ENCODE measurements at places on chromosomes 5 and 9.

GRCh38 chr9:127538849-127539258 lies 73.2 kb upstream of the STXBP1 start:
- no peak for DNase-seq

GRCh38 chr9:20044686-20045085 lies 255.8 kb upstream of the SLC24A2 start:
- DNase-seq: no peak

DNA sequence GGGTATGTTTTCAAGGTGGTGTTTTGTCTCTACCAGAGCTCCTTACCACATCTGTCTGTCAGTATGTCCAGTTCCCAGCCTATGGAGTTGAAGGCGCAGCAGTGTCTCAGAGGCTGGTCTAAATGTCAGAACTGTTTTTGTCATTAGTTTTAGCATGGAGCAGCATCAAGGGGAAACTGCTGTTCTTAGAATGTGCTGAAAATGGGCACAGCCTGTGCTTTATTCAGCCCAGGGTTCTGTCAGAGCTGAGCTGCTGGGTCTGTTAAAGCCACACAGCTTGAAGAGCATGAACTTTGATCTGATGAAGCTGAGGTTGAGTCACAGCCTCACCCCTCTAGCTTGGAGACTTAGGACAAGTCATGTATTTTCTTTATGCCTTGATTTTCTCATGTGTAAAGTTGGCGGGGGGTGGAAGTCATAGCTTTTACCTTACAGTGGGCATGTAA lies 71.9 kb downstream of the RALGPS1 start:
- DNase-seq: peak; percentile 46

DNA sequence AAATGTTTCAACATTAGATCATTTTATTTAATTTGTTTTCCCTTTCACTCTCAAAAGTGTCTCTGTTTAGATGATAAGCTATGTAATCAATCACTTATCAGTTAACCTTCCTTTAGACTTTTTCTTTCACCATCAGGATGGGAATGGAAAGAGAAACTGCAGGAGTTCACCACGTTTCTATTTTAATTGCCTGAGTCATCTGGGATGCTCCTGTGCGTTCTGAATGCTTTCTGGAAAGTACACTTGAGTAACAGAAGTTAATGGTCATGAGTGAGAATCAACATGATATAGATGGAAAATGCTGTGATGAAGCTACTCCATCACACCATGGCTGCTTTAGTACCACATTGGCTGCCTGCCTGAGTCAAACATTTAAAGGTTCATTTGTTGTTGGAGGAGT lies 783.3 kb upstream of the CDH9 start:
- DNase-seq: no peak

DNA sequence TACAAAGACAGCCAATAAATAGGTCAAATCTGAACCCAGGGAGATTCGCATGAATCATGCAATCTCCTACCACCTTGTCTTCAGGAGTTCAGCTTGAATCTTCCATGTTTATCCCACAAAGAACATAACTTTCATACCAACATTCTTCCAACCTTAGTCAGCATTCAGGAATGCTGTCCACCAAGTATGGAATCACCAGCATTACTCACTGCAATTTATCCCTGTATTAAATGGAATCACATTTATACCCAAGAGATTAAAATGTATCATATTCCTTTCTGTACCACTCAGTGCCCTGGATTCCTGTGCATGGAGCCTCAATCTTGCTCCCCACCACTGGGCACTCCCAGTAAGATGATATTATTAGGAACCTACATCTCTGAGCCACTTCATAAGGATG lies 162.6 kb downstream of the GLIS3 start:
- no peak for DNase-seq

DNA sequence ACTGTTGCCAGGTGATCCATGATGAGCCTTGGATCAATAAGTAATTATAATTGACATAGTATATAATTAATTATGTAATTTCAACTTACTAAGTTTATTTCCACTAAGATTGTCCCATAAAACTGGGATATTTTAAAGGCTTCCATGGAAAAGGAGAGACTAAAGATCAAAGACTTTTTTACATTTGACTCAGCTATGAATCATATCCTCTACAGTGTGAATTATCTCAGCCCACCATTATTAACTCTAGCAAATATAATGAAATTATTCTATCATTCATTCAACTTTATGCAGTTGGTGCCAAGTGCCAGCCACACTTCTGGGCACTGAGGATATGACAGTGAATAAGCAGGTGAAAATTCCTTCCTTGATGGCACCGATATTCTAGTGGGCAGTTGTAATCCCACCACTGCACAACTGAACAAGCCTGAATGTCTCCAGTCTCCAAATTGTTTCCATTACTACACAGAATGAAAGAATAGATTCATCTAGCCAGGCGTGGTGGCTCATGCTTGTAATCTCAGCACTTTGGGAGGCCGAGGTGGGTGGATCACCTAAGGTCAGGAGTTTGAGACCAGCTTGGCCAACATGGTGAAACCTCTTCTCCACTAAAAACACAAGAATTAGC lies 21.9 kb upstream of the TXN start:
- no peak for DNase-seq

GRCh38 chr5:125409234-125409860 lies 662.9 kb upstream of the ZNF608 start:
- peak; percentile 20 for DNase-seq

DNA sequence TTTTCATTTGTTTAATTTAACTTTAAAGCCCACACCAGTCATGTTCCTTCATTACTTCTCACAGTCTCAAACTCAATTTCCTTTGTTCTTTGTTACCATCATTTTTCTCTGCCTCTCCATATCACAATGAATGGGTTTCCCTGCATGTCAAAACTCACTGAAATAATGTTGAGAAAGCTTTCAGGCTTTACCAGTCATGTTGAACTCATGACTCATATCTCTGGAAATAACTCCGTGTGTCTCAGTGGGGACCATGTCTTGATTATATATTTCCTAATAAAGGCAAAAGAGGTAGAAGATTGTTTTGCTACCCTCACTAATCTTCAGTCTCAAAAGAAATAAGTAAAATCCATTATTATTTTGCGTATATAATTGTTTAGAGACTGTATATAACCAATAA lies 231.2 kb downstream of the CHSY3 start:
- DNase-seq: no peak

DNA sequence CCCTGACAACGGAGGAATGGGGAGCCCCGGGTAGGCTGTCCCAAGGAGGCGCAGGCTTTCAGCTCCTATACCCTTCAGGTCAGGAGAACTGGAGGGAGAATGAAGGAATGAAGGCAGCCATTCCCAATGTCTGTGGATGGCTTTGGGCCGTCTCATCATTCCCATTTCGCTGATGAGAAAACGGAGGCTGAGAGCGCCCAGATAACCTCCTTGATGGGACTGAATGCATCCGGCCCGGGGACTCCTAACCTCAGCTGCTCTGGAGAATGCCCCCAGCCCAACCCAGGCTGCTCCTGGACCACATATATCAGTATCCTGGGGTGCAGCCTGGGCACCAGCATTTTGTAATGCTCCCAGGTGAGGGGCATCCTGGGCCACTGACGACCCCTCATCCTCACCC lies 52.6 kb upstream of the RNU6ATAC start:
- no peak for DNase-seq

DNA sequence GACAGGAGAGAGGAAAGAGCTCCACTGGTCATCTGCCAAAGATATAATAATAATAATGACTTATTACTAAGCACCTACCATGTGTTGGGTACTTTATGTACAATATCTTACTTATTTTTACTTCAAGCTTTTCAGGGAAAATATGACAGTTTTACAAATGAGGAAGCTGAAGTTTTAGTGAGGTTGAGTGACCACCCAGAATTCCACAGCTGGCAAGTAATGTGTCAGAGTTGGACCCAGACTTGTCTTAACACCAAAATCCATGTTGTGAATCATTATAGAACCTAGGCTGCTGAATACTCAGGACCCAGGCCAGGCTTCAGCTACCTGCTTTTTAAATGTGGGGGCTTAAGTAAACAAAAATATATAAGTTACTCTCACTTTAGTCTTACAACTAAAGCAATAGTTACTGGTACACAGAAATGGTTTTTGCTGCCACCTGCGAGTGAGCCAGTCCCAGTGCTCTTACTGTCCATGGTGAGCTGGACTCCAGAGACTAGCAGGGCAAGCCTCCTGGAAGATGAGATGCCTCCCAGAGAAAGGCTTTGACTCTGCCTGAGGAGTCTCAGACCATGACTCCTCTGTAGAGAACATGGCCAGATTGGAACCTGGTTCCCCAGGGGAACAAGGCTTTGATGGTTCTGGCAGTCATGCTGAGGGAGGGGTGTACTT lies 29.9 kb downstream of the RUSC2 start:
- no peak for DNase-seq

DNA sequence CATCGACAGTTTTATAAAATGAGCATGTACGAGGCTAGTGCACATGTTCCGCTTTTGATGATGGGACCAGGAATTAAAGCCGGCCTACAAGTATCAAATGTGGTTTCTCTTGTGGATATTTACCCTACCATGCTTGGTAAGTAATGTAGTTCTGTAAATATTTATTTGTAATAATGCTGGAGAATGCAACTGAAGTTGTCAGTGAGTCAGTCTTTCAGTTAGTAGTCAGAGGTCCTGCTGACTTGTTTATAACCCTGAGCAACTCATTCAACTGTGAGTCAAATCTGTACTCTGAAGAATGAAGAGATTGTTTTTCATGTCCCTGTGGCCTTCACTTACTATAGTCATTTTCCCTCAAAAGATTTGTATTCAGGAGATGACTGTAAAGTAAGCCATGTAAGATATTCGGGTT lies 28.4 kb upstream of the GPR150 start:
- no peak for DNase-seq

GRCh38 chr5:50853151-50853550 lies 186.7 kb downstream of the PARP8 start:
- DNase-seq: no peak

DNA sequence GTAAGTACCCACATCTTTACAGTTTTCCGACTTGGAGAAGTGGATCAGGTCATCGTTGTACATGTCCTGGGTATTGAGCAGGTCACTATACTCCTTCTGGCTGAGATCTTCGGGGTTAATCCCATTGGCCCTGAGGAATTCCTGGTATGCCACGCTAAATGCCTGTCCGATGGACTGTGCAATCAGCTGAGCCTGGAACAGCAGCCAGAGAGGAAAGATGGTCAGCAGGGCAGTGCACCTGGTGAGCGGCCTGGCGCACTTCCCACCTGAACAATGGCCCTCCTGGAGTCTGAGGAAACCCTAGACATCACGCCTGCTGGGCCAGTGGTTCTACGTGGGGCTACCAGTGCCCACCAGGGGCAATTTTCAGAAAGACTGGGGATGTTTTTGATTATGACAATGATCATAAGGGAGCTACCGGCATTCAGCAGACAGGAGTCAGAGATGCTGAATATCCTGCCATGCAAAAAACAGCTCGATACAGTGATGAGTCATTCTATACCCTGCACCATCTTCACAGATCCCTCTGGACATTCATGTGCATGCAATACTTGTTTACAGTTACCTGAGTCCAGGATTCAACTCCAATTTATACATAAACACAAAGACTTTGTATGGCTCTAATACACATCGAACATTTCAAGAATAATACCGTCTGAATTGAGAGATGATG lies 127.2 kb downstream of the ENTREP1 start:
- DNase-seq: no peak

GRCh38 chr9:114319147-114319546 lies 3.8 kb upstream of the ORM1 start:
- DNase-seq: no peak

- DNase-seq: peak; percentile 82
Measured at GRCh38 chr5:55232985-55233928, at the start of gene CCNO. TSS of gene CCNO (minus strand) at chr5:55233608. CDS start at chr5:55233523, 85 bp downstream.

DNA sequence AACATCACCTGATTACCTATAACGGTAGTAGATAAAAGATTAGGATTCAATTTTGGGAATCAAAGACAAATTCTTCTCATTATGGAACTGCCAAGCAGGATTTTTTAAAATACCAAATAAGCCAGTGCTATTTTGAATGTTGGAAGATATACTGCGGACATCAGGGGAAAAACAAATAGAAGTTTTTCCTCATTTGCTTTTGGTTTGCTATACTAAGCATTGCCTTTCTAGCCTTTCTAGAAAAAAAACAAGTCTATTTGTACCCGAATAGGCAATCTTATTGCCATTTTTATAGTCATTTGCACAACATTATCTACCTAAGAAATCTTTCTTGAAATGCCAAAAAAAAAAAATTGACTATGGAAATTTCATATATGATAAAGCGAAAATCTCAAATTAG lies 379.5 kb downstream of the CDH10 start:
- no peak for DNase-seq

DNA sequence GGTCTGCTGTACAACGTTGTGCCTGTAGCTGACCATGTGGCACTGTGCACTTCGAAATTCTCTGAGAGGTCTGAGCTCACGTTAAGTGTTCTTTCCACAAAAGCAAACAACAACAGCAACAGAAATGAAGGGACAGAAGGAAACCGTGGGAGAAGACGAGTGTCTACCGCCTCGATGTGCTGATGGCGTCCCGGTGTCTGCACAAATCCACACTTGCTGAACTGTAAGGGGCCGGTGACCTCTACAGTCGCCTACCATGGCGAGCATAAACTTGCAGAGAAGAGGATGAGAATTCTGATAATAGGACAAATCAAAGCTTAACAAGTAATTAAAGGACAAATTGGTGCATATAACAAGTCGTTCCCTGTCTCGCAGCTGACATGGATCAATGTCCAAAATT lies 114.0 kb downstream of the ADAMTS2 start:
- no peak for DNase-seq

GRCh38 chr5:156394642-156395305 lies 67.8 kb downstream of the SGCD start:
- DNase-seq: no peak

GRCh38 chr5:96285823-96286222 lies 147.2 kb downstream of the PCSK1 start:
- no peak for DNase-seq

GRCh38 chr9:136940526-136941230 lies 3.9 kb downstream of the FBXW5 start:
- no peak for DNase-seq

- DNase-seq: no peak
Measured at GRCh38 chr5:61991866-61992265, 314.1 kb upstream of the KIF2A start.

GRCh38 chr9:98590101-98590500 lies 118.6 kb downstream of the GABBR2 start:
- no peak for DNase-seq

GRCh38 chr9:135565636-135566035 lies 4.1 kb downstream of the PAEP start:
- DNase-seq: no peak

DNA sequence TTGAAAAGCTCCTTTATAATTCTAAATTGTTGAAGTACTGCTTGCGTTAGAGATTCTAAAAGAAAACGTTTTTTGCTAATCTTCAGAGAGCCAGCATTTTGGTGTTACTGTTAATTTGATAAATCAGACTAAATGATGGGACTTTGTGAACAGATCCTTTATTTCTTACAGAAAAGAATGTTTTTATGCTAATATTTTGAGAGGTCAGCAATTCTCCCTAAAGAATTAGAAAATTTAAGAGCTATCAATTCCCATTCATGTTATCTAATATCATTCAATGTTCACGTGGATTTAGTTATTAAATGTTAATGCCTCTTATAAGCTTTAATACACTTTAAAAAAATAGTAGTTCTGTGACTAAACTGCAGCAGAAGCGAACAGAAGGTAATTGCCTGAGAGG lies 2.4 kb downstream of the AGGF1 start:
- no peak for DNase-seq
